ENCODE measurements at places on chromosomes 12 and 14.

- DNase-seq, result no peak
Observed at GRCh38 chr12:82723093-82723492, 36.4 kb downstream of the TMTC2 start.

DNA sequence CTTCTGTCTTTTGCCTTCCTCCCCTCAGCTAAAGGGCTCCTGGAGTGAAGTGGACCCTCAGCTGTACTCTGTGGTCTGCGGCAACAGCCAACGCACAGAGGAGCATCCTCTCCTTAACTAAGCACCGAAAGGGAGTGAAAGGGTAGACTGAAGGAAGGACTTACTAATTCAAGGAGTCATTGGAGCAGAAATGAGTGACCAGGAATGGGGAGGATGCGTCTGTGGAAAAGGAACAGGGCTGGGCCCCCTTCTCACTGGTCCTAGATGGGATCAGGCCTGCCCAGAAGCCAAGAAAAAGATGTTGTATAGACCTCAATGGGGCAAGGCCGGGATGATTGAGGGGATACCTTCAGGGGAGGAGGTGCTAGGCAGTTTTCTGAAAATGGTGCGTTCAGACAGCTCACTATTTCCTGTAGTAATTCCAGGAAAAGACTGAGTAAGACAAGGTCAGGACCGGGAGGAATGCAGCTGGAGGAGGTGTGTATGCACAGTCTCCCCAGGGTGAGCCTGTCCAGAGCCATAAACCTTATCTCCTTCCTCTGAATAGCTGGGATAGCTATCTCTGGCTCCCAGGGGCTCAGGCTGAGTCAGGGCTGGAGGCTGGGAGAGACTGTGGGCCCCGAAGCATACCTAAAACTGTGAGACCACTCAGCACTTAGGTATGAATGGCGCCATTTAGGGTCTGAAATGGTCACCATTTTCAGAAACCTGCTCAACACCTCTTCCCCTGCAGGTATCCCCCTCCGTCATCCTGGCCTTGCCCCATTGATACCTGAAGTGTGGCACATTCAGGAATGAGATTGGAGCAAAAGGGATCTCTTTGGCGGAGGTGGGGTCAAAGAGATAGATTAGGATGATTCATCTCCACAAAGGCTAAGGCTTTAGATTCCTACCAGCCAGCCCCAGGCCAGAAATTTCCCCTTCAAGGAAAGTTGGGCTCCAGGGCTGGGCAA, 20.2 kb upstream of the KRT8 start:
- DNase-seq, result peak; percentile 17

- no peak for DNase-seq
Observed at GRCh38 chr12:5856692-5857091, 88.4 kb downstream of the ANO2 start.

DNA sequence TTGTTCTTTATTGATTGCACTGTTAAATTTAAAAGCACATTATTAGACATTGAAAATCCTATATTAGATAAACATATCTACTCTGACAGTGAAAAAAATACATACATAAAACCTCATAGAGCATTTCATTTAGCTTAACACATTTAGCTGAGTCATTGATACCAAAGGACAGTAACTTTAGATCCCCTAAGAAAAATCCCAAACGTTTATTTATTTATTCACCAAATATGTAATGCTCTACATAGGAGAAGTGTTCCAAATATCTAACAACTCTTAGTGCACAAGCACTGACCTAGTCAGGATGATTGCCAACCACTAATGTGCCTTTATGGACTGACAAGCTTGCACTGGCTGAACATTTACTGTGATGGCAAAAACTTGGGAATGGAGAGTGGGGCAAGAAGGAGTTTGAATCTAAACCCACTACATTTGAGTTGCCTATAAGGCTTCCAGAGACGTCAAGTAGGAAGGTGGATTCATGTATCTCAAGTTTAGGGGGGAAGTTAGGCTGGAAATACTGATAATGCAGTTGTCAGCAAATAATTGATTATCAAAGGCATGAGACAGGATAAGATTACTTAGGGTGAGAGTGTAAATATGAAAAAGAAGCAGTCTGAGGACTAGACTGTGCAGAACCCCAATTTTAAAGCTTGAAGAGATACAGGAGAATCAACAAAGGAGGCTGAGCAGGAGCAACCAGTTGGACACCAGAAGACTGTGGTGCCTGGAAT, 156.4 kb downstream of the PLCZ1 start:
- no peak for DNase-seq

GRCh38 chr14:91241863-91242262, 2.6 kb downstream of the GPR68 start:
- DNase-seq, result no peak

DNA sequence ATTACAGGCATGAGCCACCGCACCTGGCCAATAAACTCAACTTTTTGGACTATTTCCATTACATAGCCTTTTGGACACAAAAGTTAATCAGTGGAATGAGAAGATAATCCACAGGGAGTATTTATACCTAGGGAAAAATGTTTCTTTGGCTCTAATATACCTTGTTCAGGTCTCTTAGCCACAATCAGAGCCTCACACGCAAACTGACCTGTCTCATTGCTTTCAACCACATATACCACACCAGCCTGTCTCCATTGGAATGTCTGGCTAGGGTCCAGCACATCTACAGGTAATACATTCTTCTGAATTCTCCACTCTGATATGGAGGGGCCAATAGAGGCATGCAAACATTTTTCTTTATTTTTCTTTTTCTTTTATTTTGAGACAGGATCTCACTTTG, 3.8 kb upstream of the RBMS2 start:
- no peak for DNase-seq

DNA sequence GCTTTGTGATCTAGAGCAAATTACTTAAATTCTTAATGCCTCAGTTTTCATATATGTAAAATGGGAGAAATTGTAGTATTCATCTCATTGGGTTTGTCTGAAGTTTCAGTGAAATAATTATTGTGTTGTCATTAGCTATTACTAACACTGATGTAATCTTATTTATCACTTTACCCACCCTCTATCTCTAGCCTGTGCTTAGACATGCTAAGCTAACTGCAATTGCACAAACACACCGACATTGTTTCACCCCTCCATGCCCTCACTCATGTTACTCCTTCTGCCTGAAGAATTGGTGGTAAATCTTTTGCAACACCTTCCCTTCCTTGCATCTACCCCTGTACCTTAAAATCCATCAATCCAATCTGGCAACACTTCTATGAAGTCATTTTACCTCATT, 241.6 kb downstream of the BCAT1 start:
- no peak for DNase-seq

DNA sequence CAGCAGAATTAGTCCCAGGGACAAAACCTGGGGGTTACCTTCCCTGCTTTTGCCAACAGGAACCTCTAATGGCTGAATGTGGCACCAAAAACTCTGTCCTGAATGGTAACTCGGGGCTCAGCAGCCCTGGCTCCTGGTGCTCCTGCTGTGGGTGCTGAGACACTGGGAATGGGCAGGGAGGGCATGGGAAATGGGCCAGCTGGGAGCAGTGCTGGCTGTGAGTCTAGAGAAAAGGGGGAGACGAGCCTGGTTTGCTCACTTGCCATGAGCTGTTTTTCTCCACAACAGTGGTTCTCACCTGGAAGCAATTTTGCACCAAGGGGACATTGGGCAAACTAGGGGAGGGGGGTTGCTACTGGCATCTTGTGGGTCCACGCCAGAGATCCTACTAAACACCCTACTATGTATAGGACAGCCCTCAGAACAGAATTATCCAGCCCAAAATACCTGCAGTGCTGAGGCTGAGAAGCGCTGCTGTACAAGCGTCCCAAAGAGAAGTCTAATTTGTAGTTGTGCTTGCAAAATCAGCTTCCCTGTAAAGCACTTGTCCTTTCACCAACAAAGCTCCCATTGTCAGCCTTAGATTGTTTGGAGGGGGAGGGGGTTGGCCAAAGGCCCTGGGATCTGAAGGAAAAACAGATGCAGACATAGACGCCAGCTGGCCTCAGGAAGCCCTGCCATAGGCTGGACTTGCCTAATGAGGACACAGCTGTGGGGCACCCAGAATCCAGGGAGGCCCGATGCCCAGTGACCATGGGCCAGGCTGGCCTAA, 3.6 kb downstream of the LRRC74A start:
- peak; percentile 21 for DNase-seq

- DNase-seq, result no peak
Observed at GRCh38 chr12:107568718-107569117, 116.9 kb upstream of the PWP1 start.

GRCh38 chr12:2240984-2241383, 188.2 kb downstream of the CACNA1C start:
- DNase-seq, result no peak

DNA sequence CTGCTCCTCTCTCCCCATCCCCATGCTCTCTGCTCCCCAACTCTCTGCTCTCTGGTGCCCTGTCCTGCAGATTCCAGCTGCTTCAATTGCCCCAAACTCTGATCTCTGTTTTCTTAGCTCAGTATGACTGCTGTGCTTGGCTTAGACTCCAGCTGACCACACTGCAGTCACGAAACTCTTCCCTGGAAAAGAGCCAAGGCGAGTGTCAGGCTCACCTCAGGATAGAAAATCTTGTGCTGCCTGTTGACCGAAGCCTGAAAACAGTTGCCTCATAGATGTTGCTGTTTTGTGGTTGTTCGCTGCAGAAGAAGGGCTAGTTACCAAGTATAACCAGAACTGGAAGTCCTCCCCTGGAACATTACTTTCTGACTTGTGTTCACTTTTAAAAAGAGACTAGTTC, 6.7 kb upstream of the STON2 start:
- DNase-seq, result peak; percentile 20

DNA sequence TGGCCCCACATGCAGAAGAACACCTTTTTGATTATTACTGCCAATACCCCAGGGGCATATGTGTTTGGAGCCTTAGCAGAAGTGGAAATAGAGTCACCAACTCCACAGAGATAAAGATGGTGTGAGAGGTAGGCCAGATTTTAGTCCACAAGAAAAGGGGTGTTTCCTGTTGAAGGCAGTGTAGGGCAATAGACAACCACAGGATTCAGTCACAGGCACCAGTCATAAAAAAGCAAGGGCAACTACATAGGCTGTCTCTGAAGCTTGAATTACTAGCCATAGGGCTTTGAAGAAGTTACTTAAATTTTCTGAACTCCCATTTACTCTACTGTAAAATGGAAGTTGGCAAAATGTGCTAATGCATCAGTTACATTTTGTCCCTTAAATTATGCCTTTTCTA, 18.9 kb downstream of the ERP27 start:
- DNase-seq, result no peak

- DNase-seq, result no peak
Observed at GRCh38 chr12:13161172-13161571, 35.4 kb upstream of the EMP1 start.

GRCh38 chr14:95237958-95238340, 80.6 kb upstream of the DICER1 start:
- DNase-seq, result no peak

- DNase-seq, result no peak
Observed at GRCh38 chr14:59310633-59311032, 122.2 kb downstream of the DAAM1 start.

DNA sequence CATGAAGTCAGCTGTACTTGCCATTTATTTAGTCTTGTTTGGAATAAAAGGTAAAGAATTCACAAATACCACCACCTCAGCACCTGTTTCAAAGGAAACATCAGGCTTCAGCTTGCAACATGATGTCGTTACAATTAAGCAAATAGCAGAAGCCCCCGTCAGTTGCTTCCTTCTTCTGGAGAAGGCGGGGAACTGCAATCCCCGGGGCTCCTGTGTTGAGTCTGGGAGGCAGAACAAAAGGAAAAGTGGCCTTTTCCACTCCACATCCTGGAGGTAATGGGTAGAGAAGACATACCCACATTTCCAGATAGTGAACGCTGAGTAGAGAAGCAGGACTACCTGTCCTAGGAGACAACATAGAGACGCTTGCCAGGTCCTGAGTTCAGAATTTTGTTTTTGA, 92.8 kb downstream of the DNAH10 start:
- no peak for DNase-seq

- DNase-seq, result no peak
Observed at GRCh38 chr14:92753250-92753649, 4.8 kb upstream of the LGMN start.

DNA sequence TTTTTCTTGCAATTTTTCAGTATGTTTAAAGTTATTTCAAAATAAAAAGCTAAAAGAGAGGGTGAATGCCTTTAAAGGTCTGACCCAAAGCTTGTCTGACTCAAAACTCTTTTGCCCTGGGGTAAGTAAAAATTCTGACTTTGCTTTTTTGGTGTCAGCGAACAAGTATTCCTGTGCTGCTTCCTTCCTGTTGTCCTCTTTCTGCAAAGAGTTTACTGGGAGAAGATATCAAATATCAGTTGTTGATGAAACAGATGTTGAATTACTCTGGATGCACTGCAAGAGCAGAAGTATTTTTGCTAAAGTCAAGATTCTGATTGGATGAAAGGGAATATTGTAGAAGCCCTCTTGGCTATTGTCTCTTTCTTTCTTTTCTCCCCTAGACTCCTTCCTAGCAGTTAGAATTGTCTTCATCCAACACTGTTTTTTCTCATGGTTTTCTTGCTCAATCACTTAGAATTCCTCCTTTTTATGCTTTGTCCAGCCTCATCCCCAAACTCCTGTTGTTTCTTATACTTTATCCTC, 62.0 kb downstream of the DACT1 start:
- DNase-seq, result no peak

DNA sequence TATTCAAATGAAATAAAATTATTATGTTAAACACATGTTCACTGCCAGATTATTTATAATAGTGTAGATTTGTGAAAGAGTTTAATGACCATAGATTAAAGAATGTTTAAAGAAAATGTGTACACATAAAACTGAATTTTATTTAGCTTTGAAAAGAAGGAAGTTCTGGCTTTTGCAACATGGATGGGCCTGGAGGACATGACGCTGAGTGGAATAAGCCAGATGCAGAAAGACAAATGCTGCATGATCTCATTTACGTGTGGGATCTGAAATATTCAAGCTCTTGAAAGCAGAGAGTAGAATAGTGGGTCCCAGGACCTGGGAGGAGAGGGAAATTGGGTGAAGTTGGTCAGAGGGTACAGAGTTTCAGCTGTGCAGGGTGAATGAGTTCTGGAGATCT, 1261.2 kb downstream of the TMEM121 start:
- no peak for DNase-seq

DNA sequence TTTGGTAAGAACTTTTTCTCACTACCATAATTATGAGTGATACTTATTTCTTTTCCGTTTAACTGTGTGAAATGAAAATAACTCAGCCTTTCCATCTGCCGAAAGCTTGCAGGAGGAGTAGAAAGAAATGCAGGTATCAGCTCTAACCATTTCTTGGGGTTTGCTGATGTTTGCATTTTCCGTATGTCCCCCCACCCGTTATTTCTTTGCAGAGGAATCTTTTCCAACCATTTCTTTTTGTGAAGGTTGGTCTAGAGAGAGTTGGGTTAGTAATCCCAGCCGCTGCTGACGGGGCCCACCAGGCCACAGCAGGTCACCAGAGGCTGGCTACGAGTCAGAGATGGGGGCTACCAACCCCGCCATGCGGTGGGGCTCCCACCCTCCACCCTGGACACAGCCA, 7.0 kb upstream of the PIWIL1 start:
- DNase-seq, result no peak

DNA sequence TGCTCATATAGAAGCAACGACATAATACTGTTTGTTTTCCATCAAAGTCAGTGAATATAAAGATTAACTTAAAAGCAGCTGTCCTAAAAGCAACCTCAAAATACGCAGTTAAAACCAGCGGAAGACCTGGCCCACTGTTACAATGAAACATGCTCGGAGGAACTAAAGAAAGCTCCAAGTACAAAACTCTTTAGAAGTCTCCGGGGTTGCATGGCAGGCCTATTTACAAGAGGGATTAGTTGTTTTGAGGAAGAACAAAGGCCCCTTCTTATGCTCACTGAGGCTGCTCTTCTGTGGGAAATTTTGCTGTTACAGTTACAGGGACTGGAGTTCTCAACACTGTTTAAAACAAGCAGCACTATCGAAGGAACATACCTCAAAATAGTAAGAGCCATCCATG, 75.9 kb upstream of the C12orf71 start:
- no peak for DNase-seq

GRCh38 chr12:10362828-10363657, 26.8 kb downstream of the KLRK1 start:
- no peak for DNase-seq
